ENCODE measurements at places on chromosomes 3 and 15. TPM values are rescaled to one million over a fixed set of nuclear protein-coding genes. Genes with fewer than 3 reads are reported as not detected.

DNA sequence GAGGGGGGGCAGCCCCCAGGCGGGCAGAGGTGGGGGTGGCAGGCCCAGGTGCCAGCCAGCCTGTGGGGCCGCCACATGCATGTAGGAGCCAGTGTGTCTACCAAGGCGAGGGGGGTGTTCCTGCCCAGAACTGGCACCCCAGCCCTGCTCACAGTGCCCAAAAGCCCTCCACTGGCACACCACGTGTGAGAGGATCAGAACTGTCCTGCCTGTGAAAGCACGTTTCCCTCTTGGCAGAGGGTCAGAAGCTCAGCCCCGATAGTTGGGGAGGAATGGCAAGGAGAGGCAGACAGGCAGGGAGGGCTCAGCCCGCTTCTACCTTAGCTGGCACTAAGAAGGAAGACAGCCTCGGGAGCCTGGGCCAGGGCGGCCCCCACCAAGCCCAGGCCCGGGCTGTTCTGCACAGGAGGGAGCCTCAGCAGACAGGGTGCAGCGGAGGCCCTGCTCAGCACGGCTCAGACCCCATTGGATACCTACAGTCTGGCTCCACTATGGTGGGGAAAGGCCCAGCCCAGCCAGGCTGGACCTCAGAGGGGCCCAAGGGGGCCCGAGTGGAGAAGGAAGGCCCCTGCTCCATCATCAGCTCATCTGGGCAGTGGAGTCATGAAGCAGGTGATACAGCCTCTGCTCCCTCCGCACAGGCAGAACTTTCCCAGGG, 84.8 kb upstream of the LINGO1 start:
- H3K4me1 ChIP-seq: no peaks in the 10 kb centered on the region
- no peaks in the 10 kb centered on the region for H3K36me3 ChIP-seq
- no peak overlapping the region for H3K4me3 ChIP-seq
- peaks cover 19% of the 10 kb centered on the region for H3K27me3 ChIP-seq
- no peak overlapping the region for H3K27ac ChIP-seq
- DNase-seq: no peak

PLA2G4B gene
- total RNA-seq: 6.9 TPM

DNA sequence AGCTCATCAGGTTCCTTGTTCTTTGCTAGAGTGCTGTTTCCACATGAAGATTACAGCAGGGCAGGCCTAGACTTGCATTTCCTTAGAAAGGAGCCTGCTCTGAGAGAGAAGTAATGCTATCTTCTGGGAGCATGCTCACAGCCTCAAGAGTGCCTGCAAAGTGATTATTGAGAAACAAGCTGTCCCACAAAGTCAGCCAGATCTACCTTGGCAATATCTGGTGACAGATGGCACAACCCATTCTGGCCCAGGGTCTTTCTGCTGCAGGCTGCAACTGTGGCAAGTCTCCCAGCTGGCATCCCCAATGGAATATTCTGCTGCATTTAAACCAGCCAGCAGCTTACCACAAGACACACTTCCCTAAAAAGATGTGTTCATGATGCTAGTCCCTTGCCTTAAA, 29.3 kb downstream of the MTMR10 start:
- H3K36me3 ChIP-seq: peaks cover 22% of the 10 kb centered on the region
- peaks cover 11% of the 10 kb centered on the region for H3K4me1 ChIP-seq
- no peak overlapping the region for H3K27ac ChIP-seq
- DNase-seq: no peak
- no peak overlapping the region for H3K4me3 ChIP-seq

- H3K27me3 ChIP-seq: no peaks in the 10 kb centered on the region
- DNase-seq: peak; percentile 64
- H3K27ac ChIP-seq: peak overlapping the region; percentile 98
- H3K4me3 ChIP-seq: peak overlapping the region; percentile 28
- peaks cover 81% of the 10 kb centered on the region for H3K4me1 ChIP-seq
Observed at GRCh38 chr3:5198986-5199731, 11.7 kb downstream of the EDEM1 start.

- no peak for DNase-seq
- no peak overlapping the region for H3K4me3 ChIP-seq
- H3K27ac ChIP-seq: no peak overlapping the region
- H3K36me3 ChIP-seq: no peaks in the 10 kb centered on the region
Observed at GRCh38 chr15:61336026-61336638, 107.0 kb upstream of the RORA start.

LRRC31 gene
- total RNA-seq: not detected

- no peak overlapping the region for H3K4me3 ChIP-seq
- H3K36me3 ChIP-seq: no peaks in the 10 kb centered on the region
- no peak overlapping the region for H3K27ac ChIP-seq
- DNase-seq: no peak
Observed at GRCh38 chr3:141334627-141335250, 33.6 kb upstream of the ZBTB38 start.

DNA sequence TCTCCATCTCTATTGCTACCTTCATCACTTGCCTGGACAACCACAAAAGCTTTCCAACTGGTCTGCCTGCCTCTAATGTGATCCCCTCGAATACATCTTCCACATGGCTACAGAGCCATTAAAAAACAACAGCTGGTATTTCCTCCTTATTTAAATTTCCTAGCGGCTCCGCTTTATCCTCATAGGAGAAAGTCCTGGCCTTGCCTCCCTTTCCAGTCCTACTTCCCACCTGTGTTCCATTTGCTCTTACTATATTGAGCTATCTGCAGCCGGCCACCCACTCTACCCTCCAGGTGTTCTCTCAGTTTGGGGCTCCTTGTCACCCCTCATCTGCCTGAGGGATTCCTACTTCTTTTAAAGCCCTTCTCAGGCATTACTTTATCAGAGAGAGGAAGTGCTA, 49.7 kb upstream of the TSPAN3 start:
- no peak for DNase-seq
- H3K27me3 ChIP-seq: no peaks in the 10 kb centered on the region
- no peak overlapping the region for H3K27ac ChIP-seq
- no peak overlapping the region for H3K4me3 ChIP-seq
- no peaks in the 10 kb centered on the region for H3K36me3 ChIP-seq
- peaks cover 7% of the 10 kb centered on the region for H3K4me1 ChIP-seq

DNA sequence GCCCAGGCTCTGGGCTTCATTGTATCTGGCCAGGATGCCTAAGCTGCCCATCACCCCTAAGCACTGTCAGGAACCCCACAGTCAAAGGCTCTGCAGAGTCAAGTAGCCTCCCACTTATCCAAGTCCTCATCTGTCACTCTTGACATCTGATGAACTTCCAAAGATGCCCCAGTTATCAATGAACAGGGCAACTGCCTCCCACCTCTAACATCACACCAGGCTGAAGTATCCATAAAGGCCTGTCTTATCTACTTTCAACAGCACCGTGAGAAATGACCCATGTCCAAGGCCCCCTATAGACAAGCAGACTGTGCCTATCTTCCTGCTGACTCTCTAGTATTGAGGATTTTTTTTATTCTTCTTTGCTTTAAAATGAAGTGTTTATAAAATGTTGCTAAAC, 56.4 kb downstream of the TRIM69 start:
- peaks cover 3% of the 10 kb centered on the region for H3K27me3 ChIP-seq
- DNase-seq: no peak
- no peaks in the 10 kb centered on the region for H3K36me3 ChIP-seq
- peaks cover 18% of the 10 kb centered on the region for H3K4me1 ChIP-seq
- H3K27ac ChIP-seq: no peak overlapping the region

TGM4 gene
- not detected for total RNA-seq

DNA sequence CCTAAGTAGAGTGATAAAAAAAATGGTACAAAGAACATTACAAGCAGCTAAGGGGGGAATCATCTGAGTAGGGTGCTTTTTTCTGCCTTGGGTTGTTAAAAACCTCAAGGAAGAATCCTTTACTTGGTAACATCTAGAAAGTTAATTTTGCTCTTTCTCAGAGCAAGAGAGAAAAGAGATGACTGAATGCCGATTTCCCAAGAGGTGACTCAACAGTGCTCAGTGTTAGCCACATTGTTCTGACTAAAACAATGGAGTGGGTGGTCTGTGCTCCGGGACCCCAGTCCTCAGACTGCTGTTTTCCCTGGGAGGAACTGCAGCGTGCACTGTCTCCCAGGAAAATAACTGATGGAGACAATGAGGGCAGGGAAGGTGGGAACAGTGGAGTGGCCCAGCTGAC, 41.1 kb upstream of the RASGRP1 start:
- H3K36me3 ChIP-seq: peaks cover 4% of the 10 kb centered on the region
- peak overlapping the region; percentile 70 for H3K27ac ChIP-seq
- no peak for DNase-seq
- no peak overlapping the region for H3K4me3 ChIP-seq
- no peaks in the 10 kb centered on the region for H3K27me3 ChIP-seq

DNA sequence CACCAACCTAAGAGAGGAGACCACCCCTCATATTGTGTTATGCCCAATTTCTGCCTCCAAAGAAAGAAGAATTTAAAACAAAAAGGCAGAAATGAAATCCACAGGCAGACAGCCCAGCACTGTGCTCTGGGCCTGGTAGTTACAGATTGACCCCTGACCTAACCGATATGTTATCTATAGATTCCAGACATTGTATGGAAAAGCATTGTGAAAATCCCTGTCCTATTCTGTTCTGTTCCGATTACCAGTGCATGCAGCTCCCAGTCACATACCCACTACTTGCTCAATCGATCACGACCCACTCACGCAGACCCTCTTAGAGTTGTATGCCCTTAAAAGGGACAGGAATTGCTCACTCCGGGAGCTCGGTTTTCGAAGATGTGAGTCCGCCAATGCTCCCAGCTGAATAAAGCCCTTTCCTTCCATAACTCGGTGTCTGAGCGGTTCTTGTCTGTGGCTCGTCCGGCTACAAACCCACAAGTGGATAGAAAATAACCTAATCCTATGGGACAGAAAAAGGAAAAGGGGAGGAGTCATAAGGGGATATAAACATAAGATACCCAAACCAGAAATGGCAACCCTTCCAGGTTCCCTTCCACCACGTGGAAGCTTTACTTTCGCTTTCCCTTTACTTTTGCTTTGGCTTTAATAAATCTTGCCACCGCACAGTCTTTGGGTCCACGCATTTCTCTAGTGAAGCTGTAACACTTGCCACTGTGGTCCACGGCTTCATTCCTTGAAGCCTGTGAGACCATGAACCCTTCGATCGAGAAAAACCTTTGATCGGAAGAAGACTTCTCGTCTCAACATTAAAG, 1.7 kb upstream of the CFAP91 start:
- peaks cover 4% of the 10 kb centered on the region for H3K36me3 ChIP-seq
- no peak for DNase-seq
- peak overlapping the region; percentile 1 for H3K4me3 ChIP-seq
- peaks cover 39% of the 10 kb centered on the region for H3K4me1 ChIP-seq
- peak overlapping the region; percentile 95 for H3K27ac ChIP-seq

DNA sequence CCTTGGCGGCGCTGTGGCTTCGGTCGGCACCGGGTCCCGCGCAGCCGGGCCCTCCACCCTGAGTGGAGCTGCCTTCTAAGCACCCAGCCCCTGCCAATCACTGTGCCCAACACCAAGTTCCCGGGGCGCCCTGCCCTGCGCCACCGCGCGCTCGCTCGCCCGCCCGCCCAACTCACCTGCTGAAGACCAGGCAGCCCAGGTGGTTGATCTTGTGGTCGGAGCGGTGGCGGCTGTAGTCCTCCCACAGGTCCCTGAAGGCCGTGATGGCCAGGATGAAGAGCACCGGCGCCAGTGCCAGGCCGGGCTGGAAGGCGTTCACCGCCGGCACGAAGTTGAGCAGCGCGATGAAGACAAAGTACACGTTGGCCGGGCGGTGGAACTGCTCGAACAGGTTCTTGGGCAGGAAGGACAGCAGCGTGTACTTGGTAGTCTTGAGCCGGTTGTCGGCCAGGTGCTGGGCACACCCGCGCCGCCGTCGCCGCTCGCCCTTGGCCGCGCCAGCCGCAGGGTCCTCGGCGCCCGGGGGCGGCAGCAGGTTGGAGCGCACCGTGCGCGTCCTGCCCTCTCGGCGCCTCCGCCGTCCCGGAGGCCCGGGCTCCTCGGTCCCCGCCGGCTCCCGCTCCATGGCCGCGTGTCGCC, 536 bp downstream of the ATP10A start:
- peaks cover 24% of the 10 kb centered on the region for H3K36me3 ChIP-seq
- H3K4me3 ChIP-seq: peak overlapping the region; percentile 92
- peak overlapping the region; percentile 93 for H3K27ac ChIP-seq

CATSPER2 gene
- 2.2 TPM for total RNA-seq

DNA sequence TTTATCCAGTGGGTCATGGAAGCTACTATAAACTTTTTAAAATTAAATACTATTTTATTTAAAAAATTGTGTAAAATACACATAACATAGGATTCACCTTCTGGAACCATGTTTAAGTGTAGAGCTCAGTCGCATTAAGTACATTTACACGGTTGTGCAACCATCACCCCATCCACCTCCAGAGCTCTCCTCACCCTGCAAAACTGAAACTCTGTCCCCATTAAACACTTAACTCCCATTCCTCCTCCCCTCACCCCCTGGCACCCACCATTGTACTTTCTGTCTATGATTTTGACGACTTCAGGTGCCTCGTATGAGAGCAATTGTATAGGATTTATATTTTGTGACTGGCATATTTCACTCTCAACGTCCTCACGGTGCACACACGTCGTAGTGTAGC, 70.7 kb downstream of the APBA2 start:
- no peak overlapping the region for H3K4me3 ChIP-seq
- H3K27me3 ChIP-seq: no peaks in the 10 kb centered on the region
- H3K4me1 ChIP-seq: peaks cover 48% of the 10 kb centered on the region
- no peaks in the 10 kb centered on the region for H3K36me3 ChIP-seq
- no peak for DNase-seq
- H3K27ac ChIP-seq: no peak overlapping the region

GRCh38 chr3:179473565-179473964, 22.3 kb upstream of the GNB4 start:
- no peak overlapping the region for H3K4me3 ChIP-seq
- H3K4me1 ChIP-seq: peaks cover 4% of the 10 kb centered on the region
- no peak overlapping the region for H3K27ac ChIP-seq
- DNase-seq: no peak
- peaks cover 1% of the 10 kb centered on the region for H3K27me3 ChIP-seq

DNA sequence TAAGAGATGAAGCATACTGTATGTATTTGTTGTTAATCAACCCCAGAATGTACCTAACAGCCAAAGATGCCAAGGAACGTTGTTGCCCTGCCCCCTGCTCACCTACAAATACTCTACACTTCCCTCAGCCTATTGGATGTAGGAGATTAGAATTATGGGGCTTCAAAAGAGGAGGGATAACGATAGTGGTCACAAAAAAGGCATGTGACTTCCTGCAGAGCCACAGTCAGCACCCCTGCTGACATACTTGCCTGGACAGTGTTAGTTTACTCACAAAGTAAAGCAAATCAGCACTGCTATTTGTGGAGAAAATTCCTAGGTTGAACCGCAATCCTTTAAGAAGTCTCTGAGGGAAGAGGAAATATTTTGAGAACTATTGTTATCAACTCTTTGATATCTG, 37.9 kb downstream of the PARP15 start:
- no peaks in the 10 kb centered on the region for H3K27me3 ChIP-seq
- peaks cover 31% of the 10 kb centered on the region for H3K36me3 ChIP-seq
- H3K27ac ChIP-seq: no peak overlapping the region

ANKUB1 gene
- not detected for total RNA-seq

GREM1 gene
- total RNA-seq: not detected

DNA sequence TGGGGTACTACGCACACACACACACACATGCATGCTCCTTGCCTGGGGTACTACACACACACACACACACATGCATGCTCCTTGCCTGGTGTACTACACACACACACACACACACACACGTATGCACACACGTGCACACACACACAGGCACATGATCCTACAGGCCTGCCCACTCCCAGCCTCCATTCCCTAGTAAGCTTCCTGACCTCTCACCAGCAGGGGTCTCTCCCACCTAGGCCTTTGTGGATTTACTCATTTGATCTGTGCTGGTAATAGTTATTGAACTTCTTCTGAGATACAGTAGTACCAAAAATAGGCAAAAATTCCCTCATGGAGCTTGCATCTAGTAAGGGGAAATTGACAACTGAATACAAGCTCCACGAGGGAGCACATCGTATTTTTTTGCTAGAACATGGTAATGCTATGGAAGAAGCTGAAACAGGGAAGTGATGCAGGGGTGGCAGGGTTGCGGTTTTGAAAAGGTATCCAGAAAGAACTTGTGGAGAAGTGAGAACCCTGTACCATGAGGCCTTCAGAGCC, 19.1 kb downstream of the TTC21A start:
- no peaks in the 10 kb centered on the region for H3K27me3 ChIP-seq
- H3K27ac ChIP-seq: no peak overlapping the region
- H3K4me1 ChIP-seq: peaks cover 14% of the 10 kb centered on the region
